ENCODE measurements at places on chromosomes 7 and 10.

- peak; percentile 59 for DNase-seq
Measured at GRCh38 chr10:29569795-29570194, 65.0 kb downstream of the SVIL start.

GRCh38 chr10:607545-608185 is 81.8 kb downstream of the DIP2C start:
- DNase-seq: no peak

DNA sequence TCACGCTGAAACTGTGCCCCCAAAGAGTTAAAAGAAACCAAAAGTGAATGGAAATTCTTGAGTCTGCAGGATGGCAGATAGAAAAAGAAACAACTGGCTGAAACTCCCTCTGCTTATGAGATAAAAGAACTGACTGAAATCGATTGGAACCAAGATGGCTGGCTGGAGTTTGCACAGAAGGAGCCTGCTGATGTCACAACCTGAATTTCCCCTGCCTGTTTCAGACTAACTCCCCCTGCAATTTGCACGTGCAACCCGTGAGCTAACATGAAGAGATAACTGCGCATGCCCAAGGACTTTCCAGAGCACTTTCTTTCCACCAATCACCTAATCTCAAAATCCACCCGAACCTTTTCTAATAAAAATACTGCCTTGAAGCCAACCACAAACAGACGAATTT is 435.5 kb downstream of the CALN1 start:
- no peak for DNase-seq

DNA sequence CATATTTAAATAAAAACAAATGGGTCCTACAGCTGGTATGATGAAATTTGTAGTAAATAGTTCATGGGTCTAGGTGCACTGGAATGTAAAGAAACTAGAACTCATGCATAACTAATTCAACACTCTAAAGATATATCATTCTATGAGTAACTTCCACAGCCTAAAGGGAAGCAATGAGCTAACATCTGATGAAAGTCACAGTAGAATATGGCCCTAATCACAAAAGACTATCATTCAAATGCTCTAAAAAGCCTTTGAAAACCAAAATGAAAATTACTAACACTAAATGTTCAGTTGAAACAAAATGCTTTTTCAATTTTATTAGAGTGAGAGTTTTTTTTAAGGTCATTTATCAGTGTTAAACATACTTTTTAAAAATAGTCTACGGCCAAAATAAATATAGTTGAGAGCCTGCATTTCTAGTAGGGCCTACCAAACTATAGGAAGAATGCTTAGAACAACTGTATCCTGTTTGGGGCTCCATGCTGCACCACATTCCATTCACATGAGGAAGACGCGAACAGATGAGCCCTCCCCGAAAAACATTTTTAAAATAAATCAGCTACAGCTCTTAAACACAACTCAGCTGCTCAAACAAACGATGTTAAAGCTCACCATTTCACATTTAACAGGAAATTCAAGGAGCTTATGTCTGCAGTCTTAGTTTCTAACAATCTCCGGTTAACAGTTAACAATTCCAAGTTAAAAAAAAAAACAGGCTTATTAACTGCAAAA is 134.5 kb downstream of the NRBF2 start:
- peak; percentile 76 for DNase-seq

- DNase-seq: no peak
Measured at GRCh38 chr7:114100810-114101209, 182.0 kb upstream of the PPP1R3A start.

GRCh38 chr10:5774987-5775620 is 38.1 kb downstream of the GDI2 start:
- DNase-seq: no peak

GRCh38 chr7:2666155-2666554 is 21.8 kb upstream of the AMZ1 start:
- no peak for DNase-seq

GRCh38 chr10:98033515-98033914 is 3.1 kb upstream of the CRTAC1 start:
- no peak for DNase-seq

GRCh38 chr10:75803816-75804552 is 372.6 kb downstream of the LRMDA start:
- peak; percentile 46 for DNase-seq

- no peak for DNase-seq
Measured at GRCh38 chr7:142968229-142968628, 6.1 kb upstream of the KEL start.

DNA sequence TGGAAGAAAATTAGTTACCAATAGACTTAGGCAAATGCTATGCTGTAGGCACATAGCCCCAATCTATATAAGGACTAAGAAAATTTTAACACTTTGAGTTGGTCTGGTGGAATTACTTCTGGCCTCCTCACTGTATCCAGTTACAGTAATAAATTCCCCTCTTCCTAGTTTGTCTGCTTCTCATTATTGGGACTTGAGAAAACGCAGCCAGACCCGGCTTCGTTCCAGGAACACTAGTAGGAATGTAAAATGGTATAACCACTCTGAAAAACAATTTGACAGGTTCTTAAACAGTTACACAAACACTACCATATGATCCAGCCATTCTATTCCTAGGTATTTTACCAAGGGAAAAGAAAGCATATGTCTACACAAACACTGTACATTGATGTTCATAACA is 150.2 kb downstream of the VPS50 start:
- DNase-seq: no peak

DNA sequence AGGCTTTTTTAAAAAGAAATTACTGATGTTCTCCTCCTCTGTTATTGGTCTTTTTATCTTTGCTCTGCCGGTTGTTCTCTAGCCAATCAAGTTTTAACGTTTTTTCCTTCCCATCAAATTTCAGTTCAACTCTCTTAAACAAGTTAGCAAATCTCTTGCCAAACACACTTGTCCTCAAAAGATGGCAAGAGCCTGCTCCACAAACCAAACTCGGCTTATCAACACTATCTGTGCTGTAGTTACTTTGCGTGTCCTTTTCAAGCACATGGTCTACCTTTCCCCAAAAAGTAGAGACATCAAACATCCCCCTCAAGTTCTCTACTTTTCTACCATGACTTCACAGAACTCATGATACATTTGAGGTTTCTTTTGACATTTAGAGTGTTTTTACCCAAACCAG is 71.3 kb downstream of the OSBPL3 start:
- DNase-seq: no peak

- DNase-seq: no peak
Measured at GRCh38 chr10:55897490-55897921, 463.6 kb downstream of the ZWINT start.

- no peak for DNase-seq
Measured at GRCh38 chr10:110461530-110461929, 36.2 kb upstream of the DUSP5 start.

DNA sequence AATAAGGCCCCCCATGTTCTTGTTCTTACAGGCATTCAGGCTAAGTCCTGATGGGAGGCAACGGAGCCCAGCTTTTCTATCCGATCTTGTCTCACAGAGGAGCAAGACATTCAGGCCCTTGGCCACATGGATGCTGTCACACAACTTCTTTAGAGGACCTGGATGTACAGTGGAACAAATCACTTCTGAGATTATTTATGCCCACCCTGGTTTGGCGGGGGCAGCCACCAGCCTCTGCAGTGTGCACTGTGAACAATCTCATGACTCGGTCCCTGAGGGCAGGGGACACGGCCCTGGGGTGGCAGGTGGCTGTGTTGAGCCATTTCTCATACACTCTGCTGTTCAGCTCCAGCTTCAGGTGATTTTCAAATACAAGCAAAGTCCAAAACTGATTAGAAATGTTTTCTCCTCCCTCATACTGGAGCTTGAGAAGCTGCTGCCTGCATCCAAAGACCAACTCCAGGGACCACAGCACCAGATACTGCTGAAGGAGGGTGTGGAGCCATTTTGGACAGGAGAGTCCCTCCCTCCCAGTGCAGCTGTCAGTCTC is 441.3 kb downstream of the GRID1 start:
- DNase-seq: no peak

- no peak for DNase-seq
Measured at GRCh38 chr10:24571870-24572450, 151.7 kb downstream of the ARHGAP21 start.

DNA sequence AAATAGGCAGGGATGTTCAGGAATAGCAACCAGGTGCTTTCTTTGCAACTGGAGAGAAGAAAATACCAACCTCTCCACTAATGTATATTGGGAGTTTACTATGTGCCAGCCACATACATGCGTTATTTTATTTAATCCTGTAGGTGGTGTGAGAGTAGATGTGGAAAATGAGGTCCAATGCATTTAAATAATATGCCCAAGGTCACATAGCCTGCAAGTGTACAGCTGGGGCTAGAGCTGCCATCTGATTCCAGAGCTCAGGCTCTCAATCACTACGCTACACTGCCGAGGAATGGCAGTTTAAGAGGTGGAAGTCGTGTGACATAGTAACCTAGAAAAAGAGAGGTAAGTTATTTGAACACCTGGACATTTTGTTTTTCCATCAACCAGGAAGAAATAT is 277.0 kb downstream of the EXOC4 start:
- no peak for DNase-seq

- no peak for DNase-seq
Measured at GRCh38 chr7:129186749-129187260, 1.6 kb upstream of the SMO start.

GRCh38 chr7:18461785-18462467 is 33.6 kb upstream of the HDAC9 start:
- DNase-seq: no peak

DNA sequence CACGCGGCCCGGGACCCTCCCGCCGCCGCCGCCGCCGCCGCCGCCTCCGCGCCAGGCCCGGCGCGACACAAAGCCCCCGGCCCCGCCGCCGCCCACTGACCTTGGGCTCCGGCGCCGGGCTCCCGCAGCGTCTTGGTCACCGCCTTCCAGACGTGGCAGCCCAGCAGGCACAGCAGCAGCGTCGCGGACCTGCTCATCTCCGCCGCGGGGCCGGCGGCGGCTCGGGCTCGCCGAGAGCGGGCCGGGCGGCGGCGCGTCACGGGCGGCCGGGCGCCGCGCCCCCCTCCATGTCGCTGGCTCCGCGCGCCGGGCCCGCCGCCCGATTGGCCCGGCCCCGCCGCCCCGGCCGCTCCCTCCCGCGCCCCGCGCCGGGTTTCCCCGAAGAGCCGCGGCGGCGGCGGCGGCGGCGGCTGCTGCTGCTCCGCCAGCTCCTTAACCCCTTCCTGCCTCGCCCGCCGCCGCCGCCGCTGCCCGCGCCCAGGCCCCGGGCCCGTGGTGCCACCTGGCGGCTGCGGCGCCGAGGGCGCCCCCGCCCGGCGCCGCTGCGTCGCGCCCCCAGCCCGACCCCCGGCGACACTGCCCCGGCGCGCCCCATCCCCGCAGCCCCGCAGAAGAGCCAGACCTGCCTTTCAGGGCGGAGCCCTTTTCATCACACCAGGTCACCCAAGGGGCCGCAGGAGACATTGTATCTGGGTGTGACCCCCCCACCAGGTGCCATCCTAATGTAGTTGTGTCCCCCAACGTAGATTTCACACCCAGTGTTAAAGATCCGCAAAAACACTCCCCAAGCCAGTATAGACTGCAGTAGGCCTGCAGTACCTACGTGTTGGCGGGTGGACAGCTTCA is at the start of gene FAM171A1:
Gene FAM171A1, minus strand, starts transcription at position 434 of the 846 bp plus-strand sequence. Its CDS starts 237 bp downstream, at position 197.
- DNase-seq: no peak

DNA sequence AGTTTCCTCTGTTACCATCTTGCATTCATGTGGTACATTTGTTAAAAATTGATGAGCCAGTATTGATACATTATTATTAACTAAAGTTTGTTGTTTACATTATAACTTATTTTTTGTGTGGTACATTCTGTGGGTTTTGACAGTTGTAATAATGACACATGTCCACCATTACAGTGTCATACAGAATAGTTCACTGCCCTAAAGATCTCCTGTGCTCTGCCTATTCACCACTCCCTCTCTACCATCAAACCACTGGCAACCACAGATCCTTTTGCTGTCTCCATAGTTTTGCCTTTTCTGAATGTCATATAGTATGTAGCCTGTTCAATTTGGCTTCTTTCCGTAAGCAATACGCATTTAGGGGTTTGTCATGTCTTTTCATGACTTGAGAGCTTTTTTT is 156.9 kb downstream of the PHF14 start:
- no peak for DNase-seq

- DNase-seq: no peak
Measured at GRCh38 chr7:123570390-123571182, 13.0 kb upstream of the NDUFA5 start.

GRCh38 chr7:117941138-117941810 is 68.0 kb upstream of the CTTNBP2 start:
- DNase-seq: no peak

- no peak for DNase-seq
Measured at GRCh38 chr7:22435720-22436119, 64.3 kb downstream of the STEAP1B start.

DNA sequence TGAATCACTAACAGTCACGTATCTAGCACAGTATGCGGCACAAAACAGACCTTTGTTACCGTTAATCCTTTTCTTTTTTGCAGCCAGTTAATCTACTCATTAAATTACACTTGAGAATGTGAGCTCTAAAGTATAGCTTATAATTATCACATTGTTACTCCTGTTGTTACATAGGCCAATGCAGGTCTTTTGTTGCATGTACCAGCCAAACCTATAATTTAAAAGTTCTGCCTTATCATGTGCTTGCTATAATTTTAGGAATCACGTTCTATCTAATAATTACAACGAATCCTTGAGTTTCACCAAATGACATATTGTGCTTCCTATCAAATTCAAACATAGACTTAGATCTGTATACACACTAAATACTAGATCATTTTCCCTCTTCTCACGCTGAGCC is 245.1 kb downstream of the DGKI start:
- DNase-seq: no peak

GRCh38 chr7:70775570-70776156 is 356.3 kb upstream of the GALNT17 start:
- no peak for DNase-seq

GRCh38 chr10:123884907-123885381 is 6.7 kb downstream of the CPXM2 start:
- DNase-seq: no peak

GRCh38 chr7:33422141-33422540 is 292.8 kb downstream of the BBS9 start:
- DNase-seq: no peak

DNA sequence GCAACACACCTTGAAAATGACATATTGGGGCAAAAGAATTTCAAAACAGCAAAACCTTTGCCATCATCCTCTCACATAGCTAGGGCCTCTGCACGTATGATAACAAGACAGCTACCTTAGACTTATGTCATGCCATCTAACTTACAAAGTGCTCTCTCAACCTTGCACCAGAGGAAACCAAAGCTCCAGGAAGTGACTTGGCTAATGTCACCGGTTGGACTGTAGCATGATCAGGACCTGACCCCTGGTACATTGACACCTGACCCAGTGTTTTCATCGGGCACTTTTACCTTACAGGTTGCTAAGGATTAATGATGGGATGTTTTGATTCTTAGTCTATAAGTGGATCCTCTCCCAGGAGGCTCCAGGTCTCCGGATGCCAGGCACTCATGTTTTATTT is 529.8 kb upstream of the GALNT17 start:
- no peak for DNase-seq

DNA sequence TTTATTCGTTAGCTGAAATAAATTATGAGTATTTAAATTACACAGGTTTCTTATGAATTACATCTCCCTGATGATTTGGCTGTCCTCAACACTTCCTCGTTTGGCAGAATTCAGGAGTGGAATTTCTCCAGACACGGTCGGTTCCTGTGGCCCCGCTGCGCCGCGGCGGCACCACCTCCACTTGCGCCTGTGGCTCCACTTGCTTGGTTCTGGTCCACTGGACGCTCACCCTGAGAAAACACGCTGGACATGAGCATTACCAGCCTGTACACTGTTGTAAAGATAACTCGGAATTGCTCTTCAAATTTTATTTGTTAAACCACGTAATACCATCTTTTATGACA is 85.3 kb downstream of the ZNF33B start:
- no peak for DNase-seq

GRCh38 chr7:69467826-69468225 is 130.4 kb upstream of the AUTS2 start:
- no peak for DNase-seq

GRCh38 chr10:23367896-23368595 is 23.4 kb upstream of the C10orf67 start:
- no peak for DNase-seq

Measured in muscle of arm (tissue), 14 donors.